SJSA1 (cell line): ENCODE measurements at places on chromosomes 6 and 20. TPM values are rescaled to one million over a fixed set of nuclear protein-coding genes. Genes with fewer than 3 reads are reported as not detected.

TINAG gene
- total RNA-seq, result not detected in 2 replicates

ASIP gene
- total RNA-seq, result not detected in 2 replicates

HLA-DQB1 gene
- total RNA-seq, result not detected in 2 replicates

SLC25A27 gene
- 1.5 TPM in 1 of 2 replicates, not detected in the other for total RNA-seq

SIRPA gene
- total RNA-seq, result 2.4 and 4.7 TPM in 2 replicates

HLA-G gene
- not detected in 2 replicates for total RNA-seq

TMEM244 gene
- not detected in 2 replicates for total RNA-seq

MICAL1 gene
- total RNA-seq, result 45.7 and 51.9 TPM in 2 replicates

THBD gene
- 4.2 and 4.7 TPM in 2 replicates for total RNA-seq

FOXS1 gene
- 0.25 and 1.5 TPM in 2 replicates for total RNA-seq

NT5DC1 gene
- 10.0 and 13.2 TPM in 2 replicates for total RNA-seq

FAM217A gene
- not detected in 2 replicates for total RNA-seq

PTCHD4 gene
- total RNA-seq, result 1.4 and 2.9 TPM in 2 replicates

RAET1L gene
- total RNA-seq, result not detected in 2 replicates

NOX3 gene
- not detected in 2 replicates for total RNA-seq

MAP1LC3A gene
- total RNA-seq, result 54.1 and 64.5 TPM in 2 replicates

ID1 gene
- total RNA-seq, result 700 and 729 TPM in 2 replicates

PTPRT gene
- not detected in 2 replicates for total RNA-seq
